ENCODE measurements at places on chromosomes 16 and 17.

GRCh38 chr17:80800481-80801391 is 190.9 kb upstream of the CHMP6 start:
- DNase-seq: no peak

GRCh38 chr17:65171752-65172151 is 34.6 kb downstream of the RGS9 start:
- no peak for DNase-seq

DNA sequence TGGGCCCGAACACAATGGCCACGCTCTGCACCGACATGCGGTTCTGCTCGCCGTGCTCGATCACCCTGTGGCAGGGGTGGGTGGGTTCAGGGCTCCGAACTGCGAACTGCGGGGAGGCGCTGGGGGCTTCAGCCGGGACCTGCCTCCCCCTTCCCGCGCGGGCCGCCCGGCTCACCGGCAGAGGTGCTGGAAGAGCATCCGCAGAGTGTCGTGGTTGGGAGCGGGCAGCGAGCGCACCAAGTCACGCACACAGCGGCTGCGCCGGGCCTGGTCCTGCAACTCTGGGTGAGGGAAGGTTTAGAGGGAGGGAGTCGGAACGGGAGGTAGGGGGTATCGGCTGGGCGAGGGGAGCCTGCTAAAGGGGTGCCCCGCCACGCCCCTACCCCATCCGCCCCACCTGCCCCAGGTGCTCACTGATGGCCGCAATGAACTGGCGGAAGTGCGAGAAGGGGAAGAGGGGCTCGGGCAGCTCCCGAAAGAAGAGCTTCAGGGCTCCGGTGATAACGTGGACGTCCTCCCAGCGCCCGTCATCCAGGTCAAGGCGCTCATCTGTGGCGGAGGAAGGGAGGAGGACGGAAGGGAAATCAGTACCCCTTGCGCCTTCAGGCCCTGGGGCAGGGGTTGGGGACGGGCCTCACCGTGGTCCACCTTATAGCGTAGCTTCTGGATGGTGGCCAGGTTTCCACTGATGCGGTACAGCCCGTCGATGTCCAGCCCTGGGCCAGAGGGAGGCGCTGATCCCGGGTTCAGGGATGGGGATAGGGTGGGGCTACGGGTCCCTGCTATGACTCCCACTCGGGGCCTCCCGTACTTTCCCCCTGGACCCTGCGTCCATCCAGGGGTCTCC is 36.9 kb downstream of the ARHGAP27 start:
- DNase-seq: no peak

- DNase-seq: no peak
These were observed 51.6 kb downstream of the ACTG1 start for GRCh38 chr17:81460856-81461460.

GRCh38 chr16:61471737-61472136 is 564.5 kb downstream of the CDH8 start:
- no peak for DNase-seq

DNA sequence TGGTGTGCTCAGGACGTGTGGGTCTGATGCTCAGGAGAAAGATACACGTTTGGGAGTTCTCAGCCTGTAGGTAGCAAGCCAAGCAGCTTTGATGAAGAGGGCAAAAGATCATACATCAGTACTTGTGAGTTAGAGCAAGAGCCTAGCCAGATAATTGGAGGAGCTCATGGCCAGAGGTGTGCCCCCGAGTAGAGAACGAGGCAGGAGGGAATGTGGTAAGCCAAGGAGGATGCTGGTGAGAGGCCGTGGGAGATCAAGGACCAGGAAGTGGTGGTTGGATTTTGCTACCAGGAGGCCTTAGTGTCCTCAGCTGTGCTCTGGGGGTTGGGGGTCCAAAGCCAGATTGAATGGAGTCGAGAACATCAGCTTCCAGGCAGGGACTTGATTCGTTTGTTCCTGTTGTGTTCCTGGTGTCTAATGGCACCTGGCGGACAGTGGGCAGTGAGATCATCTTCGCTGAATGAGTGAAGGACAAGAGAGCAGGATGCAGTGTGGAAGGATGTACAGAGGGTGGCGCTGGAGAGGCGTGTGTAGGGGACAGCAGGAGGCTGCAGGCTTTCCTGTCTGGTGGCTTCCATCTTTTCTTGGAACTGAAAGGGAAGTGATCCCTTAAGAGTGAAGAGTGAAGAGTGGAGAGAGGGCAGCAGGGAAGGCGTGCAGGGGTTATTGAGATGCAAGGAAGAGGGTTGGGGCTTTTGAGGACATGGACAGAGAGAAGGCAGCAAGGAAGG is 11.6 kb downstream of the FBXL19 start:
- no peak for DNase-seq

DNA sequence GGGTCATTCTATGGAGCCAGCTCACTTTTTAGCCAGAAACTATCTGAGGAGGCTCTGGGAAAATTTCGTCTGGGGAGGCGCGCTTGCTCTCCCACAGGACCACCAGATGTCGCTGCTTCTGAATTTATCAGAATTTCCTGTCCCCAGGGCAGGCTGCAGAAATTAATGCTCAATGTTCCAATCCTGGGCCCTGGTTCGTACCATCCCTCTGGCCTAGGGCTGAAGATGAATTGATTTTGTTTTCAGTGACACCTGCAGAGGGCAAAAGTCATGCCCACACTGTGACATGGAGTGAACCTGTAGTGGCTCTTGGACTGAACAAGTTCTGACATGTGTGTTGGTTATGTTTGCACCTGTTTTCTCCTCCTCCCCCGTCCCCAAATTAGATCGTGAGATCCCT is 482.6 kb downstream of the NPIPA7 start:
- DNase-seq: peak; percentile 21

GRCh38 chr16:27826893-27827289 is 236.6 kb downstream of the GSG1L start:
- DNase-seq: no peak

- no peak for DNase-seq
These were observed 130.0 kb upstream of the HS3ST2 start for GRCh38 chr16:22683730-22684573.

DNA sequence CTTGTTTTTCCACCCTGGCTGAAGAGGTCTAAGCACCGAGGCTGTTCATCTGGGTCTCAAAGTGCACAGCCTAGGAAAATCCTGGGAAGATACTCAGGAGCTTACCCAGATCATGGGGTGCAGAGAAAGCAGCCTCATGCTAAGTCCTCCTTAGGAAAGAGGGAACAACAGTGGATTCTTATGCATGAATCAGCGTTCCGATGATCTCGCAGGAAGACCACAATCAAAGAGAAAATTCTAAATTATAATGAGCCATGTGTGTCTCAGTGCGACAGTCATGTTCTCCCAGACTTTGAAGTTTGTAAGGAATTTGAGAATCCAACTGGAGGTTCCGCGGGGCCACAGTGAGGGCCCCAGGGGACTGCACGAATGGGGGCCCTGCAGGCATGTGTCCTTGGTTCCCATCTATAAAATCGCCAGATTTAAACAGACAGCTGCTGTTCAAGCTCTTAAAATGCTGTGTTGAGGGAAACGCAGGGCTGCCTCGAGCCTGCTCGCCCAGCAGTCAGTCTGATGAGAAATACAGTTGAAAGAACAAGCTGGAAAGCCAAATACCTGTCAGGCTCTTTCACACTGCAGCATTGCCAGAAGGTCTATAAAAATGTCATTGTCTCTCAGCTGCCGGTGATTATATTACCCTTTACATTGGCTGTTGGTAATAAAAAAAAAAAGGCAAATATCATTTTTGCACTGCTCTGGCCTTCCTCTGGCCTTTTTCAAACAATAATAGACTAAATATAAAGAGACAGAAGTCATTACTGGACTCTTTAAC is 152.1 kb downstream of the PMP22 start:
- DNase-seq: no peak

GRCh38 chr16:19980632-19981265 is 92.9 kb downstream of the GPR139 start:
- DNase-seq: no peak

GRCh38 chr16:27759301-27759871 is 209.4 kb downstream of the KATNIP start:
- no peak for DNase-seq

DNA sequence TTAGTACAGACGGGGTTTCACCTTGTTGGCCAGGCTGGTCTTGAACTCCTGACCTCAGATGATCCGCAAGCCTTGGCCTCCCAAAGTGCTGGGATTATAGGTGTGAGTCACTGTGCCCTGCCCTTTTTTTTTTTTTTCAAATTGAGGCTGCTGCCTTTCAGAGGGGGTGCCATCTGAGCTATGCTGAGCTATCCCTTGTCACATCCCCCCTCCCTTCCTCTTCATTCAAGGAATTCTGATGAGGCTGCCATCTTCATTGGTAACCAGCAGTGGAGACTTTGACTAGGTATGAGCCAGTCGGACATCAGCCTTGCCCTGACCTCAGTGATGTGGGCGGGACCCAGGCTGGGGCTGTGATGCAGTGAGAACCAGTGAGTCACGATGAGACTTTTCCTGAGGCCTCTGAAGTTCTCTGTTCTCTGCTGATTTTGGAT is 24.4 kb upstream of the GPT2 start:
- DNase-seq: no peak

GRCh38 chr17:192666-193425 is 11.4 kb upstream of the DOC2B start:
- no peak for DNase-seq

GRCh38 chr17:36691606-36692005 is 90.2 kb downstream of the MRM1 start:
- DNase-seq: no peak

DNA sequence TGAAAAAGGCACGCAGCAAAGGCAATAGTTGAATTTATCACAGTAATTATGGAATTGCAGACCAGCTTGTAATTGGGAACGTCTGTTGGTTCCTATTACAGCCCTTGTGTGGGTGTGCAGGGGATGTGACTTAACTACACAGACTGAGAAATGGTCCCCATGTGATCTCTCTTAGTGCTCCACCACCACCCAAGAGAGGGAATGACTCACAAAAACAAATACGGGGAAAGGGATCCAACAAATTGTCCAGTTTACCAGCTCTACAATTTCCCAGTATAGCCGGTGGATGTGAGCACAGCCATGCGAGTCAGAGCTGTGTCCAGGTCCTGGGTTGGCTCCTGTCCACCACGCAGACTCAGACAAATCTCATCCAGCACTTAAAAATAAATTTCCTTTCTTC is 337.9 kb downstream of the GRIN2A start:
- no peak for DNase-seq

DNA sequence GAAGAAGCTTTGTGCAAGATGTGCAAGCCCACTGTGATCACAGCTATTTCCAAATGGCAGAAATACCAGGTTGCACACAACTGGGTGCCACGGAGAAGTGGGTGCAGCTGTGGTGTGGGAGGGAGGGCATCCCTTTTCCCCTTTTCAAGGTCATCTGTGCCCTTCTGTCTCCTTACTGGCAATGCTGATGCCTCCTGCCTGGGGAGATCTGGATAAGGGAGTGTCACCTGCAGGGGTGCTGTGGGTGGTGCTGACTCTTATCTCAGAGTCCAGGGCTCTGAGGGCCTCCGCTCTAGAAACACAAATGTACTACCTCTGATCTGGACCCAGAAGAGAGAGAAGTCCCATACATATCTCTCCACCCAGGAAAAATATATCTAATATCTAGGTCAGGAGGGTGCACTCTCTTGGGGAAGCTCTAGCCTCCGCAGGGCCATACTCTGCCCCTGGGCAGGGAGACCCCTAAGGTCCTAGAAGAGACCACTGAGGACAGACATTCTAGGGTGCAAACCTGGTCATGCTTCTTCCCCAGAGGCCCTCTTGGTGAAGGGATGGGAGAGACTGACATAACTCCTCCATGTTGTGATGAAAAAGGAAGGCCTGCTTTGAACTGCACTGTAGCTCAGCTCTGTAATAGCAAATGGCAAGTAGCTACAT is 18.5 kb downstream of the NPRL3 start:
- no peak for DNase-seq

GRCh38 chr16:24771132-24771778 is 41.8 kb downstream of the TNRC6A start:
- no peak for DNase-seq

- no peak for DNase-seq
These were observed 304.6 kb downstream of the ABCC12 start for GRCh38 chr16:47851146-47851545.

GRCh38 chr17:68794636-68795434 is 160.4 kb downstream of the ABCA8 start:
- DNase-seq: no peak

DNA sequence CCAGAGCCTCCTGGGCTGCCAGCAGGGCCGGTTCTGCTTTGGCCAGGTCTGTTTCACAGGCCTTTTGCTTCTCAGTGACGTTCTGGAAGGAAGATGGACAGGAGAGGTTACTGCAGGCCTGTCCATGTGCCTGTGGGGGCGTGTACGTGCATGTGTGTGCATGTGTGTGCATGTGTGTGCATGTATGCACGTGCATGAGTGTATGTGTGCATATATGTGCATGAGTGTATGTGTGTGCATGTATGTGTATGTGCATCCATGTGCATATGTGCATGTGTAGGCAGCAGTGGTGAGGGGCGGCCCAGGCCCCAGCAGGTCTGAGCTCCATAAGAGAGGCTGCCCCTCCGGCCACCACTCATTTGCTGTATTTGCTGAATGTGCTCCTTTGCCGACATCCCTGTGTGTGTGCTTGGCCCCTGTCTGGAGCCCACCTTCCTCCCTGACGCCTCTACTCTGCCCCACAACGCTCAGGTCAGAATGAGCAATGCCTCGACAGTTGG is 81.8 kb downstream of the PGS1 start:
- DNase-seq: no peak

GRCh38 chr17:59511726-59512125 is 53.7 kb upstream of the DHX40 start:
- DNase-seq: no peak

GRCh38 chr16:66435896-66436295 is 8.8 kb downstream of the BEAN1 start:
- DNase-seq: no peak

GRCh38 chr17:17082878-17083277 is 40.6 kb downstream of the MPRIP start:
- no peak for DNase-seq

GRCh38 chr16:73697336-73697735 is 599.3 kb upstream of the PSMD7 start:
- DNase-seq: no peak

- no peak for DNase-seq
These were observed 24.3 kb upstream of the CDH15 start for GRCh38 chr16:89147085-89147817.

DNA sequence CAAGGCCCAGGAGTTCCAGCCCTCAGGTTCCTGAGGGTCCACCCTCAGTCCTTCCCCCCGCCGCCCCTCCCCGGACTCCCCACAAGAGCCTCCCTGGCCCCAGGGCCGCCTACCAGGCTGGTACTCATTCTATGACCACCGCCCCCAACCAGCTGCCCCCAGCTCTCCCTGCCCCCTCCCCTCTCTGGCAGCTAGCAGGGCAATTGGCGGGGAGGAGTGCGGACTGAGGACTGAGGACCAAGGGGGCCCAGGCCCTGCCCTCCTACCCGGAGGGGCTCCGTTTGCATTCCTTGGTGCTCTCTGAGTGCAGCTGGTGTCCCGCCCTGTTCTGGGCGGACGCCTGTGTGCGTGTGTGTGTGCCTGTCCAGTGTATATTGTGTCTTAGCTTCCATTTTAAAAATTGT is 19.1 kb downstream of the UNC13D start:
- no peak for DNase-seq

GRCh38 chr16:14310519-14310991 is 239.4 kb downstream of the MRTFB start:
- DNase-seq: no peak

GRCh38 chr16:19223235-19224170 is 55.5 kb downstream of the SYT17 start:
- DNase-seq: no peak
